ENCODE measurements at places on chromosomes 6 and 20.

GRCh38 chr6:169752074-169752623 lies 727 bp downstream of the ERMARD start:
- no peak for DNase-seq
- H3K4me1 ChIP-seq, result peaks cover 1% of the 10 kb centered on the region
- H3K27me3 ChIP-seq, result no peaks in the 10 kb centered on the region
- H3K27ac ChIP-seq, result peak overlapping the region; percentile 78
- H3K4me3 ChIP-seq, result peak overlapping the region; percentile 44
- no peaks in the 10 kb centered on the region for H3K36me3 ChIP-seq

DNA sequence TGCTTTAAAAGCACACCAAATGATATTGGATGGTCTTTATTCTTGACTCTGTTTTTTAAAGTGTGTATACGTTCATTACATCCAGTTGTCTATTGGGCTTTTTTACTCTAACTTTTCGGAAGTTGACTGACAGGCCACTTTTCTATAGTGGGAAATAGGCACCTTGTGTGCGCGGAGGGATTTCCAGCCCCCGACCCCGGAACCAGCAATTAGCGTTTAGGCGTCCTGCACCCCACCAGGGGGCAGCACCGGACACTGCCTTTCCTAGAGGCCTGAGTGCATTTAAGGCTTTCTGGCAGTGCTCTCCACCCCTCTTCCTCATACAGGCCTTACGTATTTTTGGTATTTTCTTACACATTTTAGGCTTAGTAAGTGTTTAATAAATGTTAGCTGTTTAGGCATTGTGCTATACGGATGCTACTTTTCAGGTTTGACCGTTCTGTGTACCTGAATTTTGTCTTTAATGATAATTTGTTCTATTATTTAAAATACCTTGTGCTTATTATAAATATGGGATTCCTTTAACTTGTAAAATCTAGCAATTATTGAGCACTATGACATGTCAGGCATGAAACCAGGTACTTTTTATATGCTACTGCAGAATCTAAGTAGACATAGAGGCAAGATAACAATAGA lies 231.8 kb downstream of the BCKDHB start:
- H3K27ac ChIP-seq, result no peak overlapping the region
- peaks cover 3% of the 10 kb centered on the region for H3K4me1 ChIP-seq
- H3K36me3 ChIP-seq, result no peaks in the 10 kb centered on the region
- peak; percentile 87 for DNase-seq
- H3K27me3 ChIP-seq, result no peaks in the 10 kb centered on the region

DNA sequence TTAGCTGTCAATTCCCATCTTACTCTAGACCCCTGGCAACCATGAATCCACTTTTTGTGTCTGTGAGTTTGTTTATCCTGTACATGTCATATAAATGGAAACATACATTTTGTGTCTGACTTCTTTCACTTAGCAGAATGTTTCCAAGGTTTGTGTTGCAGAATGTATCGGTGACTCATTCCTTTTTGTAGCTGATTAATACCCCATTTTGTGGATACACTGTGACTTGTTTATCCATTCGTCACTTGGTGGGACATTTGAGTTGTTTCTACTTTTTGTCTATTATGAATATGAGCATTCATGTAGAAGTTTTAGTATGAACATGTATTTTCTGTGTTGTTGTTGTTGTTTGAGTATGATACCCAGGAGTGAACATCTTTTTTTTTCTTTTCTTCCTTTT lies 21.4 kb downstream of the CDYL start:
- no peaks in the 10 kb centered on the region for H3K27me3 ChIP-seq
- no peak for DNase-seq

DNA sequence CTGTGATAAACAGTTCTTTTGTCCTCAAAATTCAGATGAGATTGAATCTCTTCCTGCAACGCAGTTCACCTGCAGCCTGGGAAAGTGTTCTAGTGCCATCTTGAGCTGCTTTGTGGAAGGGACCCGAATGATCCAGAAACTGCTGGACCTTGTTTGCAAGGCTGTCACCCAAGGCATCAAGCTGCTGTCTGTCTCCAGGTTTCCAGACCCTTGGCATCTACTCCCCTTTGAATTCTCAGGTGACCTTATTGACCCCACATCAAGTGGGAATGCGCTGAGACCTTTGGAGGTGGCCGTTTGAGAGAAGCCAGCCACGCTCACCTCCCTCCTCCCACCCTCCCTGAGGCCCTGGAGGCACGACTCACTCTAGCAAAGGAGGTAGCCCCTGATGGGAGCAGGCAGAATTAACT lies 112.5 kb downstream of the EDN3 start:
- no peak overlapping the region for H3K4me3 ChIP-seq
- H3K4me1 ChIP-seq, result no peaks in the 10 kb centered on the region
- H3K27ac ChIP-seq, result no peak overlapping the region
- H3K27me3 ChIP-seq, result no peaks in the 10 kb centered on the region
- no peak for DNase-seq
- no peaks in the 10 kb centered on the region for H3K36me3 ChIP-seq

- no peak for DNase-seq
- no peaks in the 10 kb centered on the region for H3K27me3 ChIP-seq
- H3K4me1 ChIP-seq, result no peaks in the 10 kb centered on the region
- H3K36me3 ChIP-seq, result no peaks in the 10 kb centered on the region
- no peak overlapping the region for H3K27ac ChIP-seq
These were observed 12.3 kb downstream of the MAP3K7 start for GRCh38 chr6:90574610-90575009.

DNA sequence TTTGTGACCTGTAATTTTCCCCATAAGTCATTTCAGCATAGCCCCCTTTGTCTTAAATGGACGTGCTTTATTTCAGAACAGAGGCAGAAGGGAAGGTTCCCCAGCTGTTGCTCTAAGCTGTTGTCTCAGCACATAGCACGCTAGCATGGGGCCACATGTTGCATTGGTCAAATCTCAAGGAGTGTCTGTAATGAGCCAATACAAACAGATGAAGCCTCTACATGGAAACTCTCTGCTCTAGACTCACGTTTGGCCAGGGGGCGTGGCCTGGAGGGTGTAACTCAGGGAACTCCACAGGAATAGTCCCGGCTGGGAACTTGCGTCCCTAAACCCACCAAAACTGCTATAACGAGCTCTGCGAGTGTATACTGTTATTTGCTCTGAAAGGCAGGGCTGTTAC lies 35.2 kb upstream of the SLC22A2 start:
- H3K27ac ChIP-seq, result no peak overlapping the region
- no peak overlapping the region for H3K4me3 ChIP-seq
- H3K27me3 ChIP-seq, result no peaks in the 10 kb centered on the region
- H3K36me3 ChIP-seq, result no peaks in the 10 kb centered on the region
- DNase-seq, result peak; percentile 80

DNA sequence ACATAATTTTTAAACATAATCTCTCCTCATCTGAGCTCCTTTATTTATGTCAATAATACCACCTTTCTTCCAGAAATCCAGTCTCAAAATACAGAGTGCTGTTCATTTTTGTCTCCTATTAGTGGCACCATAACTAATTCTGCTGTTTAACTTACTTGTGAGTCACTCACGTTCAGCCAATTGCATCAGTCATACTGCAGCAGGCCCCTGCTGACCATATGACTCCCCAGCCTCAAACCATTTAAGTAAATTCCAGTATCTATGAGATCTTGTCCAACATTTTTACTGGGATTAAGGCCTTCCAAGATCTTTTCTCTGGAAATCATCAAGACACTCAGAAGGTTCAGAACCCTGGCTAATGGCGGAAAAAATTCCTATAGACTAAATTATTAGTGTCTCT lies 982.2 kb upstream of the MAP3K7 start:
- H3K27me3 ChIP-seq, result no peaks in the 10 kb centered on the region
- H3K4me3 ChIP-seq, result no peak overlapping the region
- no peaks in the 10 kb centered on the region for H3K36me3 ChIP-seq
- no peak overlapping the region for H3K27ac ChIP-seq
- H3K4me1 ChIP-seq, result no peaks in the 10 kb centered on the region

- peaks cover 3% of the 10 kb centered on the region for H3K4me1 ChIP-seq
- no peak overlapping the region for H3K27ac ChIP-seq
- no peak for DNase-seq
- H3K4me3 ChIP-seq, result no peak overlapping the region
- H3K36me3 ChIP-seq, result no peaks in the 10 kb centered on the region
These were observed 152.1 kb downstream of the PLCB4 start for GRCh38 chr20:9220874-9221547.

DNA sequence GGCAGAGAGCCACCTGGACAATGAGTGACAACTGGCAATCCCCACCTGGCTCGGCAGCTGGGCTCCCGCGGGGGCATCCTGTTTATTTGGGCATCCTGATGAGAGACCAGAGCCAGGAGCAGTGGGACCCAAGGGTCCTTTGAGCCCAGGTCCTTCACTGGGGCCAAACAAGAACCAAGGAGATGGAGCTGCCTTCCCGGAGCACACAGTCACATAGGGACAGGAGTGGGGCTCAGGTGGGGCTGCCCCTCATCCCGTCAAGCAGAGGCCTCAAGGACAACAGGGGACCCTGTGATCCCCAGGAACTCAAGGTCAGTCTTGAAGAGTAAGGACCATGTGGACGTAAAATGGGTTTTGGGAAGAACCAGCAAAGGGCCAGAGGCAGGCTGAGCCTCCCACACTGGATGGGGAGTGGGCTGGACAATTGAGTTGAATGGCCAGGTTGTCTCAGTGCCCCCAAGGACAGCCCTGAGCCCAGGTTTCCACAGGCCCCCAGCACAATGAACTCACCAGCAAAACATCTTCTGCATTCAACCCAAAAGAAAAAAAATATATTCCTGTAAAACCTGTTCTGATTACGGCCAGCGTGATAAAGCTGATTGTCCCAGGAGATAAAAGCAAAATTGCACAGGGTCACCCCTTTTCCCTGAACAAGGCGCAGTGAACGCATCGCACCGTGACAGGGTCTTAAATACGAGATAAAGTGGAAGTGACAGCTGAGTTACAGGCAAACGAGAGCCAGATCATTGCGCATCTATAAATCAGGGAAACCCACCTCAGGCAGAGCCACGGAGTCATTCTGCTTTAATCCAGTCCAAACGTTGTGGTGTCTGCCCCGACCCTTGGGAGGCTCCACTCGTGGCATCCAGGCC lies 86.2 kb downstream of the ANKRD60 start:
- H3K4me3 ChIP-seq, result no peak overlapping the region
- H3K27ac ChIP-seq, result no peak overlapping the region
- H3K36me3 ChIP-seq, result no peaks in the 10 kb centered on the region
- no peak for DNase-seq
- H3K27me3 ChIP-seq, result no peaks in the 10 kb centered on the region

DNA sequence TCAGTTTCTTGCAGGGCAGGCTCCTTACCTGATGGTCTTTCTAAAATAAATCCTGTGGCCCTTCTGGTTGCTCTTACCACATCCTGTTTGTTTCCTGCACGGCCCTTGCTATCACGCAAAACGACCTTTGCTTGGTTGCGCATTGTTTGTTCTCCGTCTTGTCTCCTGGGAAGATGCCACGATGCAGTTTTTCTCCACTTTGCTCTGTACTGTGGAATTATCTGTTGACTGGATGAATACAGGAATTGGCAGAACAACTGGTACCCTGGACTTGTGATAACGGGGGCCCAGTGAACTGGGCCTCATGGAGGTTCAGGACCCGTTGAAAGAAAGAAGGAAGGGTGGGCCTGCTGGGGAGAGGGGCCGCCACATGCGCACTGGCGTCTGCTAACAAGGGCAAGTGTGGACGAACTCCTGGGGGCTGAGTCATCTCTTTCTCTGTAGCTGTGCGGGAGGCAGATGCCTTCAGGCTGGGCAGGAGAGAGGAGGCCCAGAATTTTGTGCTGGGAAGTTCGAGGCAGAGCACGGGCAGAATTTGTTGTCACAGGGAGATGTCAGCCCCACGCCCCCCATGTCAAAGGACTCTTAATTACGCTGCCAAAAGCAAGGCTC lies 139.9 kb downstream of the BMP7 start:
- no peaks in the 10 kb centered on the region for H3K36me3 ChIP-seq
- no peak overlapping the region for H3K27ac ChIP-seq
- H3K27me3 ChIP-seq, result no peaks in the 10 kb centered on the region
- no peak overlapping the region for H3K4me3 ChIP-seq

GRCh38 chr6:35228481-35228880 lies 14.7 kb downstream of the SCUBE3 start:
- no peaks in the 10 kb centered on the region for H3K27me3 ChIP-seq
- H3K4me1 ChIP-seq, result peaks cover 2% of the 10 kb centered on the region
- H3K27ac ChIP-seq, result no peak overlapping the region
- no peaks in the 10 kb centered on the region for H3K36me3 ChIP-seq
- H3K4me3 ChIP-seq, result no peak overlapping the region

DNA sequence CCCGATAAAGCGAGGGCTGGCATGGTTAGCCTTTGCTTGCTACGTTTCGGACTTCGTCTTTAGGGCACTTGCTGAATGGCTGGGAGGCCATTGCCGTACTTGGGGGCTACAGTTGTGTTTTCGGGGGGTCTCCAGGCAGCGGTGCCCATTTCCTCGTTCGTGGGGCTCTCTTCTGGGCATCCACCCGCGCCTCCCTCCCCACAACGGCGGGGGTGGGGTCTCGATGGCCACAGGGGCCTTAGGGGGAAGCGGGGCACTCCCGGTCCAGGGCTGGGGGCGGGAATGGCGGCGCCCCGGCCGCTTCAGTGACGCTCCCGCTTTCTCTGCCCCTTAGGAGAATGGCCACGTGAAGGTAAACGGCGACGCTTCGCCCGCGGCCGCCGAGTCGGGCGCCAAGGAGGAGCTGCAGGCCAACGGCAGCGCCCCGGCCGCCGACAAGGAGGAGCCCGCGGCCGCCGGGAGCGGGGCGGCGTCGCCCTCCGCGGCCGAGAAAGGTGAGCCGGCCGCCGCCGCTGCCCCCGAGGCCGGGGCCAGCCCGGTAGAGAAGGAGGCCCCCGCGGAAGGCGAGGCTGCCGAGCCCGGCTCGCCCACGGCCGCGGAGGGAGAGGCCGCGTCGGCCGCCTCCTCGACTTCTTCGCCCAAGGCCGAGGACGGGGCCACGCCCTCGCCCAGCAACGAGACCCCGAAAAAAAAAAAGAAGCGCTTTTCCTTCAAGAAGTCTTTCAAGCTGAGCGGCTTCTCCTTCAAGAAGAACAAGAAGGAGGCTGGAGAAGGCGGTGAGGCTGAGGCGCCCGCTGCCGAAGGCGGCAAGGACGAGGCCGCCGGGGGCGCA lies 2.4 kb downstream of the MARCKS start:
- H3K27me3 ChIP-seq, result no peaks in the 10 kb centered on the region
- DNase-seq, result peak; percentile 54
- H3K36me3 ChIP-seq, result no peaks in the 10 kb centered on the region
- H3K4me1 ChIP-seq, result no peaks in the 10 kb centered on the region
- peak overlapping the region; percentile 75 for H3K4me3 ChIP-seq

- H3K27ac ChIP-seq, result no peak overlapping the region
- H3K36me3 ChIP-seq, result no peaks in the 10 kb centered on the region
- no peak overlapping the region for H3K4me3 ChIP-seq
- DNase-seq, result no peak
- no peaks in the 10 kb centered on the region for H3K4me1 ChIP-seq
These were observed 8.2 kb downstream of the HLA-DRA start for GRCh38 chr6:32447932-32448331.

GRCh38 chr6:75272145-75272840 lies 12.3 kb downstream of the TMEM30A start:
- H3K4me1 ChIP-seq, result peaks cover 11% of the 10 kb centered on the region
- no peaks in the 10 kb centered on the region for H3K27me3 ChIP-seq
- peak overlapping the region; percentile 36 for H3K27ac ChIP-seq
- no peak overlapping the region for H3K4me3 ChIP-seq
- no peaks in the 10 kb centered on the region for H3K36me3 ChIP-seq
- DNase-seq, result no peak

GRCh38 chr6:15957655-15958169 lies 171.2 kb upstream of the MYLIP start:
- H3K27ac ChIP-seq, result no peak overlapping the region
- H3K4me3 ChIP-seq, result no peak overlapping the region
- no peaks in the 10 kb centered on the region for H3K4me1 ChIP-seq
- H3K36me3 ChIP-seq, result no peaks in the 10 kb centered on the region
- no peaks in the 10 kb centered on the region for H3K27me3 ChIP-seq

- H3K27ac ChIP-seq, result no peak overlapping the region
- no peaks in the 10 kb centered on the region for H3K27me3 ChIP-seq
- no peaks in the 10 kb centered on the region for H3K4me1 ChIP-seq
- DNase-seq, result no peak
These were observed 18.2 kb downstream of the GPX5 start for GRCh38 chr6:28543651-28544610.

Measured in aorta (tissue), 5 donors.